Fibroblast of skin of left quadriceps (primary cell): ENCODE measurements at places on chromosomes 7 and 10.
A peak's percentile ranks its signal among the peaks of the same experiment; 100 is the strongest.

DNA sequence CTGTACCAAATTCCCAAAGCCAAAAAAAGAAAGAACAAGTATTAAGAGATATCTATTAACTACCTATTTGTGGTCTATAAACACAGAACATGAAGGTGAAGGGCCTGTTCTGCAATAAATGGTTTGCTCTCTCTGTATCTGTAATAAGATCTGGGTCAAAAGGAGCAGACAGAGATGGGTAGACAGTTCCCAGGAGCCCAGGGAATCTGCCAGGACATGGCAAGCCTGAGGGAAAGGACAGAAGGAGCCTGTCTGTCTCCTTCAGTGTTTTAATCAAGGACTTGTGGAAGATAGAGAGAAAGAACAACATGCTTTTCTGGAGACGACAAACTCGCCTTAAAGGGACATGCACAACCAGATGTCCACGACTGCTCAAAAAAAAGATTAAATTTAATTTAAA is 165.7 kb downstream of the ELMO1 start:
- DNase-seq = no peak

DNA sequence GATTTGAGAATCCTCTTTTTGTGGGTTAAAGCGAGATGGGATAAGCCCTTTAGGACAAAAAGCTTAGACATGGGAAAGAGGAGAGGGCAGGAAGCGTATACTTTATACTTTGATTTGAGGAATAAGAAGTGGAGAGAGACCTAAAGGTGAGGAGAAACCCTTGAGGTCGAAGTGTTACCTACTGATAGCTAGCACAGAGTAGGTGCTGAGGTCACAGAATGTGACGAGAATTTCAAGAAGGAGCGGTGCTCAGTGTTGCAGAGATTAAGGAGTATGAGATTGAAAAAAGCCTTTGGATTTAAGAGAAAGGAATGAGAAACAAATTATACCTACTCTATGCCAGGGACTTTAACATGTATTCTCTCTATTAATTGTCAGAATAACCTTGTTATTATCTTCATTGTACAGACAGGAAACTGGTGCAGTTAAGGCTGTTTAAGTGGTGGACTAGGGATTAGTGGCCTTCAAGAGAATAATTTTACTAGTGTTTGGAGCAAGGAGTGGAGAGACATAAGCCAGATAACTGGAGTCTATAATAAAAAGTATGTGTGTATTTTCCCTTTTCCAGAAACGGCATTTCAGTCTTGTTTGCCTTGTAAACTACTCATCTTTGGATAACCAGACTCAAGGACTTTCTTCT is 8.8 kb downstream of the CAPZA2 start:
- DNase-seq = no peak

GRCh38 chr10:110501142-110501937 is 3.6 kb downstream of the DUSP5 start:
- DNase-seq = peak; percentile 85

DNA sequence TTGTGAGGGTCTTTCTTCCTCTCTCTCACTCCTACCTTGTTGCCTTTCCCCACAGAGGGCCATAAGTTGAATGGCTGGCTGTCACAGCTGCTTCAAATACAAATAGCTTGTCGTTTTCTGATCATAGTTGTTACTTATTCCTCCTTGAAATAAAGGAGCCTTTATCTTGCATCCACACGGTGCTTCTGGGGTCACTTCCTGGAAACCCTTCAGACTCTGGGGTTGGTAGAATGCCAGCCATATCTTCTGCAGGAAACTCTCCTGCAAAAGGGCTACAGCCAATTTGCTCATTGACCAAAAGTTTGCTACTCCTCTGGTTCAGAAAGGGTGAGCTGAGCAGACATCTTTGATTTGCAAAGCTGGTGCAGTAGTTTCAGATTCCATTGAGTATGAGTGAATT is 70.4 kb downstream of the FAM185A start:
- no peak for DNase-seq

GRCh38 chr7:102895602-102896001 is 17.2 kb upstream of the LRRC17 start:
- DNase-seq = no peak

- peak; percentile 96 for DNase-seq
These were observed at the start of gene IGF2BP3 for GRCh38 chr7:23470330-23471105. IGF2BP3 (minus strand) TSS chr7:23470491; CDS start chr7:23470110, 381 bp downstream.

- no peak for DNase-seq
These were observed 206.4 kb downstream of the KCNMA1 start for GRCh38 chr10:77431209-77431611.

DNA sequence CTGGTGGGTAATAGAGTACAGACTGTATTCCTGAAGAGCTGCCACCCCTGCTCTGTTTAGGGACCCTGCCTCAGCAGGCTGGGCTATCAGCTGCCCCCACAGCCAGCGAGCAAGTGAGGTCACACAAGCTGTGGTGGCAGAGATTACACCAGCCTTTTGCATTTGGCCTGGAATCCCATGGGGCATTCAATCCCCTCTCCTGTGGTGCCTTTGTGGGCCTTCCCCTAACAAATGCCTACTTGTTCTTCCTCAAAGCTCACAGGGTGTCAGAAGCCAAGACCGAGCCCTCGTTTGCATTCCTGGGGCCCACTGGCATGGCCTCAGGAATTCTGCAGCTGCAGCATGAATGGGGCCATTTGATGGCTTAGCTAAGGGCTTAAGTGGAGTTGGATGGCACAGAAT is 212.7 kb upstream of the PHYHIPL start:
- no peak for DNase-seq

- no peak for DNase-seq
These were observed 410.3 kb downstream of the TYW1 start for GRCh38 chr7:67406976-67407375.

DNA sequence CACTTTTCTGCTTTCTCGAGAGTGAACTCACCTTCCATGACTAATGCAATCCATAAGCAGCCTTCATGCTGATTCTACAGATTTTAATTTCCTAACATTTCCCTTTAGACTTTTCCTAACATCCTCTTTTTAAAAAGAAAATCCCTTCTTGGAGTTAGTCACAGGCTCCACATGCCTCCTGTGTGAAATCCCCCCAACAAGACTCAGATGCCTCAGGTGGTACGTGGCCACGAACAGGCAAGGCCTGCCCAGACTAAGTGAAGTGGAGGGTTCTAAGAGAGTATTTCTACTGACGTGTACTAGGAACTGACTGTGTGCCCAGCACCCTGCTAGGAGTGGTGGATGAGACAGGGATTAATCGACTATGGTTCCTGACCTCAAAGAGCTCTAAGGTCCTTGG is 125.9 kb upstream of the HPS1 start:
- no peak for DNase-seq

DNA sequence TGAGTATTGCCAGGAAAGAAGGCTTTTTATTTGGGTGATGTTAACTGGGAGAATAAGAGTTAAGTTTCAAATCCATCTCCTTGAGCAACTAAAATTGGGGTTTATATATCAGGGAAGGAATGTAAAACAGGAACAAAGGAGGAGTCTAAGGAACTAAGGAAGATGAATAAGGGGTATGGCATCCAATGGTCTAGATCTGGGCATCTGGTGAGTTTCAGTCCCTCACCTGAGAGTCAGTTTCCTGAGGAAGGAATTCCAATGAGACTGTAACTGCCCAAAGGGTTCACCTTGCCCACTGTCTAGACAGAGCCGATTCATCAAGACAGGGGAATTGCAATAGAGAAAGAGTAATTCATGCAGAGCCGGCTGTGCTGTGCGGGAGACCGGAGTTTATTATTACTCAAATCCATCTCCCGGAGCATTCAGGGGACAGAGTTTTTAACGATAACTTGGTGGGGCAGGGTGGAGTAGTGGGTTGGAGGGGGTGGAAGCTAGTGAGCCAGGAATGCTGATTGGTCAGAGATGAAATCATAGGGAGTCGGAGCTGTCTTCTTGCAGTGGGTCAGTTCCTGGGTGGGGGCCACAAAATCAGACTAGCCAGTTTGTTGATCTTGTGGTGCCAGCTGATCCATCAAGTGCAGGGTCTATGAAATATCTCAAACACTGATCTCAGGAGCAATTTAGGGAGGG is 188.3 kb upstream of the STK17A start:
- DNase-seq = no peak

DNA sequence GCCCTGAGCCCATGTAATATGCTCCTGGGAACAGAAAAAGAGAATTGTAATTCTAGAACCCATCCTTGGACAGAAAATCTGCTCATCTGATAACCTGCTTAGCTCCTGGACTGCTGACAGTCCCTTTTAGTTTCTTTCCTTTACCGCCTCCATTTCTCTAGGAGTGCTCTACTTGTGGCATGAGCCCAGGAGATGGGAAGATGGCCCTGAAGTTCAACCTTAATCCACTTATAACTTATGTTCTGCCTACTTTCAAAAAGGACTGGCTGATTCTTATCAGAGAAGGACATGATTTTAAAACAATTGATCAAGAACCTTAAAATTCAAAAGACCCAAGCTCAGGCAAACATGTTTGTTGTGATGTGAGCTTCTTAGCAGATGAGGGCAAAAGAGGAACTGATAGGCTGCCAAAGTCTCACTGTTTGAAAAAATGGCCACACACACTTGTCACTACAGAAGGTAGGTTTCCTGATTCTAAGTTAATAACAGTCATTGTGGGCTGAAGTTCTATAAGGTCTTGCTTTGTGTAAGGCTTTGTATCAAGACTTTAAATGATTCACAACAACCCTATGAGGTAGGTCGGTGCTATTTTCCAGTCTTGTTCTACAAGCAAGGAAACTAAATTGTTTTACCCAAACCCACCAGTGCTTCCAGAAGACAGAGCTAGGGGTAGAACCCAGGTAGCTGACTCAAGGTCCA is 94.3 kb upstream of the AFAP1L2 start:
- DNase-seq = no peak

GRCh38 chr7:95517870-95518269 is 32.1 kb downstream of the ASB4 start:
- DNase-seq = no peak

DNA sequence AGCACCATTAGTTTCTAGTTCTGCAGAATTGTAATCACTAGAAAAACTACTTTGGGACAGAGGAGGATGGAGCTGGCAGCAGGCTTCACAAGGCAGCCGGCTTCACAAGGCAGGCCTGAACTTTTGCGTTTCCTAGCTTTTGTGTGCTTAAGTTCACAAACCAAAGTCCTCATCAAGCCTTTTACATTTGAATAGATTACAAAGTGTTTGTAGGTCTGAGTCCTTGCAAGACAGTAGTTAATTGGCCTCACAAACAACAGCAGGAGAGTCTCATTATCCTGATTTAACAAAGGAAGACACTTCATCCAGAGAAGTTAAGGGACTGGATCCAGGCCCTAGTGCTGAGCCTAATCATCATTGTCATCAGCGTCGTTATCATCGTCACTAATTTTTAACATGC is 147.8 kb upstream of the AUTS2 start:
- no peak for DNase-seq

DNA sequence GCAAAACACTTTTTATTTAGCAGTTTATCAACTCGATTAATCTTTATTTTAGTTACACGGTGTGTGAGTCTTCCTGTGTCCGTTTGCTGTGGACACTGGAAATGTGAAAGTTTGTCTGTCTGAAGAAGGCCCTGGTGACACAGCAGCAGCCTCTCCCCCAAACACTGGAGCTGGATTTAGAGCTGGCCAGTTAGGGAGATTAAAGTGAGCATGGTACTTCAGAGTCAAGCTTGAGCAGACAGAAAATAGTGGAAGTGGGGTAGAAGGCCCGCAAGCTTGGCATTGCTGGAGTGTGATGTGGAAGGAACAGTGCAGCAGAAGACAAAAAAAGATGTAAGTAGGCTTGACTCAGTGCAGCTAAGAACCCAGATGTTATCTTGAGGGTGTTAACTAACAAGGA is 85.9 kb downstream of the POM121L12 start:
- DNase-seq = no peak

DNA sequence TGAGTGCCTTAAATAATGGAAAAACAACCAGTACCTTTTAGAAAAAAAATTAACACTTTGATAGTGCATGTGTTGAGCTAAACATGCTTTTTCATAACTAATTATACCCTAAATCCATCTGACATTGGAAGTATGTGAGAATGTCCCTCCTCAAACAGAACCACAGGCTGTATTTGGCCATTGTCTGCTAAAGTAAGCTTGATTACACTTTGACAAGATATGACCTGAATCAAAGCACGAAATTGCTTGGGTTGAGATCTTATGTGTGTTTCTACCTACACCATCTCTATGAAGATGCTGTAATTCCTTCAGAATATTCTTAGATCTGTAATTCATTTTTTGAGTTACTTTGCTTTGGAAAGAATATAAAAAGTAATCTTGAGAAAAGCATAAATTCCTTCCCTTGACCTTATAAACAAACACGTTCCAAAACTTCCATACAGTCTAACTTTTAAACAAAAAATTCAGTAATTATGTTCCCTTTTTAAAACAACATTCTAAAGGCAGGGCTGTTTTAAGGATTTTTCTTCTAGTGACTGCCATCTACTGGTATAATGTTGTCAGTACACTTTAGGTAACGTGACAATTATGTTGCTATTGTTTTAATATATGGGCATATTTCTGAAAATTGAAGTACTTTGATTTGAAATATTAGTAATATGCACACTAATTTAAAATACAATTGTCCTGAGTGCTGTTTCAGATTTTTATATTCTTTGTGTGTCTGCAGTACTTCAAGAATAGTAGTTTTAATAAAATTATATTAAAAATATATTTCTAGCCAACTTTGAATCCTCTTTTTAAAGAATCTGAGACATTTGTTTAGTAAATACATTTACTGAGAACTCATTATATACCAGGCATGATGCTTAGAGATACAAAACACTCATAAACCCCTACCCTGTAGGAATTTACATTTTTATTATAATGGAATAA is 20.9 kb downstream of the CD36 start:
- DNase-seq = peak; percentile 12

- DNase-seq = no peak
These were observed 11.6 kb upstream of the TYSND1 start for GRCh38 chr10:70158113-70158512.

DNA sequence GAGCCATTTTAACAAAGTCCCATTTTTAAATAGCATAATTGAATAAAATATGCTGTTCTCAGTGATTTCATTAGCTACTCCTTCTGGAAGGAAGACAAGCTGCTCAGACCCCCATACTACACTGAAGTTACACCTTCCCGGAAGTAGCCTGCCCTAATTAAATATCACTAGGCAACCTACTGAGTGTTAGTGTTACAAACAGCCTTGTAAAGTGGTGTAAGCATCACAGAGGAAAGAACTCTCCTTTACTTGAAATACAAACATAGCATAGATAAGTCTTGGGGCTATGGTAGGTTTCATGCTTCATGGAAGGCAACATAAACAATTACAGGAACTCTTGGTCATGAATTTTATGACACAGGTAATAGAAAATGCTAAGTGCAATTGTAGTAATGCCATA is 43.4 kb upstream of the PTN start:
- no peak for DNase-seq
